ENCODE measurements at places on chromosomes 6 and 20. TPM values are rescaled to one million over a fixed set of nuclear protein-coding genes. Genes with fewer than 3 reads are reported as not detected.

Gene LRRC73
- 0.71 TPM for total RNA-seq

Gene TGM3
- total RNA-seq: 0.08 TPM

Gene ANKRD6
- total RNA-seq: 2.0 TPM

Gene FBXO5
- 19.9 TPM for total RNA-seq

Gene MOCS1
- total RNA-seq: 2.1 TPM

Gene SLC22A1
- total RNA-seq: 2.0 TPM

Gene KIFC1
- total RNA-seq: 43.1 TPM

Gene C20orf144
- 0.08 TPM for total RNA-seq

Gene RAMACL
- total RNA-seq: 0.10 TPM

Gene TDRD6
- total RNA-seq: not detected

Gene PNPLA1
- total RNA-seq: not detected

Gene POU5F1
- 10.8 TPM for total RNA-seq

Gene CCHCR1
- total RNA-seq: 7.0 TPM

Gene PGM3
- 33.3 TPM for total RNA-seq

Gene SRSF6
- total RNA-seq: 109 TPM

Gene SMLR1
- not detected for total RNA-seq

Gene HMGCLL1
- 0.08 TPM for total RNA-seq

Gene ZNF451
- total RNA-seq: 10.6 TPM

Gene GLYATL3
- total RNA-seq: not detected

Gene E2F1
- total RNA-seq: 22.3 TPM

Gene ADGRG6
- total RNA-seq: 43.1 TPM

Gene ZNF334
- not detected for total RNA-seq
